ENCODE measurements at places on chromosomes 12 and 14.
A peak's percentile ranks its signal among the peaks of the same experiment; 100 is the strongest.

DNA sequence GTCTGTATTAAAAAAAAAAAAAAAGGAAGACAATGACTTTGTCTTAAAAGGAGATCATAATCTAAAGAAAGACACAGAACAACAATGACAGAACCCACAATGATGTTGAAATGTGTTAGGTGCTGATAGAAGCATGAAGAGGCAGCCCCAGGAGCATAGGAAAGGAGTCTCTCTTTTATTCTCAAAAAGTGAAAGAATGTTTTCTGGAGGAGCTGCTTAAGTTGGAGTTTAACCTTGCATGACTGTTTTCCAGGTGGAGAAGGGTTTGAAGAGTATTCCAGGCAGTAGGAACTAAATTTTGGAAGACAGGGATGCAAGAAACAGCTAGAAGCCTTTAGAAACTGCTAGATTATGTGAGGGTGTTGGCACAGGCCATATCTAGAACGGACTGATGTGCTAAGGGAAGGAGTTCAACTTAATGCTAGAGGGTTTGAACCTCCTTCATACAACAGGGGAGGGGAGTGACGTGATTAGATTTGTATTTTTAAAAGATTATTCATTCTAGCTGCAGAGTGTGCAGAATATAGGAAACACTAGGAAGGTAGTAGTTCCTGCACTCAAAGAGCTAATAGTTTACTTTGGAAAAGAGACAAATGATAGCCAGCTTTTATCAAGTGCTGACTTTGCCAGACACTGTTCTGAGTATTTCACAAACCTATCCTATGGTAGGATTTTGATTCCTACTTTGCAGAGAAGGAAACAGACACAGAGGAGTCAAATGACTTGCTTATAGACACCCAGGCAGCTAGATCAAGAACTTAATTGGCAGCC, 4.6 kb upstream of the RPL6 start:
- DNase-seq: no peak

DNA sequence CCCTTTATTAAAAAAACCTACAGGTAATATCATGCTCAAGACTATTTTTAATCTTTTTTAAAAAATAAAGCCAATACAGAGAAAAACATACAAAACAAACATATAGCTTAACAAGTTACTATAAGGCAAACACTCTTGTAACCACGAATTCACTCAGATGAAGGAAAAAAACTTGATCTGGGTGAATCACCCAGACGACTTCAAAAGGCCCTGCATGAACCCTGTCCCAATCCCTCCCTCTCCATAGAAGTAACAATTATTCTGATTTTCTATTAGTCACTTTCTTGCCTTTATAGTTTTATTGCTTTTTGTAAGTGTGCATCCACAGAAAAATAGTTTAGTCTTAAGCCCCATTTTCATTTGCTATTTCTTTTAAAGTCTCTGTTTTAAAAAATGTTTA, 72.6 kb downstream of the LRP6 start:
- no peak for DNase-seq

- DNase-seq: no peak
Measured at GRCh38 chr12:26295001-26295400, 99.6 kb downstream of the SSPN start.

DNA sequence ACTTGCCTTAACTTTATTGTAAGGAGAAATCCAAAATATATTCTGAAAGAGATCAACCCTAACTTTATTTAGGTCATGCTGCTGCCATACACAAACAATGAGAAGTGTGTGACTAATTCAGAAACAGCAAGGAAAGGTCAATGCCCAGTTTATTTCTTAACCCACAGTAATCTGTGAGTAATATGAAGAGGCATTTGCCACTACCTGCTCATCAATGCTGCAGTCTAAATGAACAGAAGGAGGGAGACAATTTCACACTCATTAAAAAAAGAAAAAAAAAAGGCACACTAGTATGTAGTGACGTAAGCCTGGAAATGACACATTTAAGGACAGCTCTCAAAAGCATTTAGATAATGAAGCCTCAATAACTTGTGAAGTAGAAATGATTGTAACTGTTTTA, 90.5 kb upstream of the FOXN3 start:
- no peak for DNase-seq

DNA sequence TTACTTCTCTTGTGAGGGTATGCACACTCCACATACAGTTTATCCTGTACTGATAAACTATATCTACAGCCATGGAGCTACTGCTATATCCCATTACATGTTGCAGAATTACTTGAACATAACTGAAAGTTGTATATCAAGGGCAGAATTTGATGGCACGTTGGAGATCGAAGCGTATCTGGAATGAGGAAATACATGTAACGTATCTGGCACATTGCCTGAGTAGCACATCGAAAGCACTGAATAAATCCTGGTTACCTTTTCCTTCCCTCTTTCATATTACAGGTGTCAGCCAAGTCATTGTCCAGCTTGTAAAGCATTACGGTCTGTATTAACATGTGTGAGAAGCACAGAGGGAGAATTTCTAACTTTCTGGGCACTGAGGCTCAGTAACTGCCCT, 42.1 kb upstream of the LIN7A start:
- DNase-seq: no peak

DNA sequence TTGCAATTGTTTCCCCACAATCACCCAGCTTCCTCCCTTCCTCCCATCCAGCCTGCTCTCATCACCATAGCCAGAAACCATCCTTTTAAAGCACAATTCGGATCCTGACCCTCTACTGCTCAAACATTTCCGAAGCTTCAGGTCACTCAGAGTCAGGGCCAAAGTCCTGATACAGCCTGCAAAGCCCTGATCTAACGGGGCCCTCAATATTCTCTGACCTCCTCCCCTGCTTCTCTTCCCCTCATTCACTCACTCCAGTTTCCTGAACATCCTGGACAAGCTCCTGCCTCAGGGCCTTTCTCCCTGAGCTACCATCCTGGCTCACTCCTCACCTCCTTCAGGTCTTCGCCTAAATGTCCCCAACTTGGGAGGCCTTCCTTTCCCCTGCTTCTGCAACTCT, 46.1 kb downstream of the PITPNM2 start:
- DNase-seq: no peak

GRCh38 chr14:70170976-70171375, 17.8 kb downstream of the SLC8A3 start:
- no peak for DNase-seq

DNA sequence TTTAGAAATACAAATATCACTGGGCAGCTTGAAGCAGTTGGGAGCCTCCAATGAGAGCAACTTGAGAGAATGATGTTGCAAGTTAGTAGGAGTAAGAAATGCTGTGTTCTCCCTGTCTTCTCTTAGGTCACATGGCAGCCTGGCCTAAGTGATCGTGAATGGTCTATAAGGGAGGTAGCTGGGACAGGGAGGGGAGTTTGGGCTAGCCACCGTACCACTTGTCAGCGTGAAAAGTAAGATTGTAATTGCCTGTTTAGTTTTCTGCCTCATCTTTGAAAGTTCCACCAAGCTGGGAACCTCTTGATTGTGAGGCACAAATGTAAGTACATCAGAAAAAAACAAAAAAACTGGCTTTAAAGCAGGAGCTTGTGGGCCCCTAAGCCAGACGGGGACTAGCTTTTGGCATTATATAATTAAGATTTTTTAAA, 36.4 kb downstream of the MDM2 start:
- DNase-seq: no peak

DNA sequence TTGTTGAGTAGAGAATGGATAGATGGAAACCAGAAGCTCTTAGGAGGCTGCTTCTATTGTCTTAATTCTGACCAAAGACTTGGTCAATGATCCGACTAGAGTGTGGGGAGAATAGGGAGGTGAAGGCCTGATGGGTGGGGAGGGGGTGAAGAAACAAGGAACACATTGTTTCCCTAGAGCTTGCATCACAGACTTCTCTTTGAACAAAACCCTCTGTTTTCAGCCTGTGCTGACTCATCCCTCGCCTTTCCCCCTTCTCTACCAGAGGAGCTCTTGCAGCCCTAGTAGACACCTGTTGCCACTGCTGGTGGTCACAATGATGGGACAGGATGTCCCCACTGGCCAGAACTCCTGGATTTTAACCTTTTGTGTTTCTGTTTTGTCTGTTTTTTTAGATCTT, 46.8 kb upstream of the CISTR start:
- no peak for DNase-seq

GRCh38 chr12:3698218-3698974, 54.5 kb downstream of the CRACR2A start:
- DNase-seq: peak; percentile 92

GRCh38 chr12:48110691-48111311, 4.9 kb upstream of the SENP1 start:
- no peak for DNase-seq

GRCh38 chr14:50095895-50096294, 20.5 kb downstream of the VCPKMT start:
- DNase-seq: no peak

DNA sequence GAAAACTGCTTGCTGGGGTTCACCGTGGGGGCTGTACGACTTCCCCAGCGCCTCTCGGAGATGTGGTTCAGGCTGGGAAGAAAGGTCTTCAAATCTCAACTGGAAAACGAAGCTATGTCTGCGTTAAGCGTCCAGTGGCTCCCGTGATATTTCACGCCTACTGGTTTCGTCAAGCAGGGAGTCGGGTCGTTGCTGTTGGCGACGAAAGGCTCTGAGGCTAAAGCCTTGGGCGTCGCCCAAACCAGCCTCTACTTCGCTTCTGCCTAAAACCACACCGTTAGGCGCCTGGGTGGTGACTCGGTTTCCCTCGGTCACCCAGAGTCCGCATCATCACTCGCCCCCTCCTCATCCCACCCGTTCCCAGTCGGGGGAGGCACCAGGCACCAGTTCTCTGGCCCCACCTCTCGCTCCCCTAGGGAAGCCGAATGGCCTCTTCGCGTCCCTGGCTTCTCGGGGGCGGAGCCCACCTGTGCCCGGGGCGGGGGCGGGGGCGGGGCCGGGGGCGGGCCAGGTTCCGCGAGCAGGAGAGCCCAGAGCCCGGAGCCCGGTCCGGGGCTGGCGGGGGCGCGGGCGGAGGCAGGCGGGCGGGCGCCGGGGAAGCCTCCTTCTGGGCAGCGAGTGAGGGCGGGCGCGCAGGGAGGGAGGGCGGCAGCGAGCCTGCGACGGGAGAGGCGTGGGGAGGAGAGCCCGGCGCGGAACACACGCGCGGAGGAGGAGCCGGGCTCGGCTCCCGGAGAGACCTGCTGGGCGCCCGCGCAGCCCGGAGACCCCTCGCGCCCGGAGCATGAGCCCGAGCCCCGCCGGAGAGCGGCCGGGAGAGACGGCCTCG, at the start of gene B4GALNT3:
B4GALNT3 (plus strand) TSS at position 510 of the 829 bp plus-strand sequence. CDS start 438 bp downstream, outside the sequence.
- peak; percentile 65 for DNase-seq

DNA sequence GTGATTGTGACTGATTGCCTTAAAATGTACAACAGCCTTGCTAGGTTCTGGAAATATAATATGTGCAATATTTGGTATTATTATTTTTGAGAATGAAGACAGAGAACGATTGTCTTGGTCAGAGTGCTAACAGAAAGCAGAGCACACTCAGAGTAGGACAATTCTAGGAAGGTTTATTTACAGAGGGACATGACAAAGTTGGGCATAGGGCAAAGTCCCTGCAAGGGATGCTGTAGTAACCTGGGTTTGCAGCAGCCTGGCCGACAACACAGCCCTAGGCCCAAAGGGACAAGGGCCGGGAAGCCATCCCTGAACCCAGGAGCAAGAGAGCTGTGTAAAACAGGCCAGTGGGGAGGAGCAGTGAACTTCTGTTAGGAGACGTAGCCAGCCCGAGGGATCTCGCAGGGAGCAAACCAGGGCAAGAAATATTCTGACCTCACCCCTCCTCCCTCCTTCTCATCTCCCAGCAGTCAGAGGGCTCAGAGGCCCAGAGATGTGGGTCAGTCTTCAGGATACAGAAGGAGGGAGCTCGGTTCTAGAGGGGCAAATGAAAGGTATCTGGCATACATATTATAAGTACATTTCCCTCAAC, 51.0 kb upstream of the FERMT2 start:
- no peak for DNase-seq

GRCh38 chr12:68559246-68559645, 51.5 kb upstream of the RAP1B start:
- no peak for DNase-seq

GRCh38 chr14:79534703-79535353, 676.5 kb downstream of the DIO2 start:
- no peak for DNase-seq

DNA sequence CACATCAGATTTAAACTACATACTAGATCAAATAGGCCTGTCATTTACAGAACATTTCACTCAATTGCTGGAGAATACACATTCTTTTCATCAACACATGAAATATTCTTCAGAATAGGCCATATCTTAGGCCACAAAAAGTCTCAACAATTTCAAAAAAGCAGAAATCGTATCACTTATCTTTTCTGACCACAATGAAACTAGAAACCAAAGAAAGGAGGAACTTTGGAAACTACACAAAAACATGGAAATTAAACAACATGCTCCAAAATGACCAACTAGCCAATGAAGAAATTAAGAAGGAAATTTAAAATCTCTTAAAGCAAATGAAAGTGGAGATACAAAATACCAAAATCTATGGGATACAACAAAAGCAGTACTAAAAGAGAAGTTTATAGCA, 35.1 kb downstream of the PARP11 start:
- DNase-seq: no peak

DNA sequence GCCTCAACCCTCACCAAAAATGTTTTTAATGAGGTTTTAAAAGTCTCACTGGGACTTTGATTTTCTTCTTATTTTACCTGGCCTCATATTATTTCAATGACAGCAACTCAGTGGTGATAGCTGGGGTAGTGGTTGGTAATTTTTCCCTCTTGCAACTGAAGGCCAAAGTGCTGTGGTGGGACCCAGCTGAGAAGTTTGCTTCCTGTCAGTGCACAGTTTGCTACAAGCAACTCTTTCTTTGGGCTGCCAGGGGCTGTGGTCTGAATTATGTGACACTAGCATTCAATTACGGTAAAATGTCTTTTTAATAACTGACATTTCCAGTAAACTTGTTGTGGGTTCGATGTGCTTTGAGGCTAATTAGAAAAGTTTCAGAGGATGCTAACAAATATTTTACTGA, 65.3 kb downstream of the IFNG start:
- no peak for DNase-seq

DNA sequence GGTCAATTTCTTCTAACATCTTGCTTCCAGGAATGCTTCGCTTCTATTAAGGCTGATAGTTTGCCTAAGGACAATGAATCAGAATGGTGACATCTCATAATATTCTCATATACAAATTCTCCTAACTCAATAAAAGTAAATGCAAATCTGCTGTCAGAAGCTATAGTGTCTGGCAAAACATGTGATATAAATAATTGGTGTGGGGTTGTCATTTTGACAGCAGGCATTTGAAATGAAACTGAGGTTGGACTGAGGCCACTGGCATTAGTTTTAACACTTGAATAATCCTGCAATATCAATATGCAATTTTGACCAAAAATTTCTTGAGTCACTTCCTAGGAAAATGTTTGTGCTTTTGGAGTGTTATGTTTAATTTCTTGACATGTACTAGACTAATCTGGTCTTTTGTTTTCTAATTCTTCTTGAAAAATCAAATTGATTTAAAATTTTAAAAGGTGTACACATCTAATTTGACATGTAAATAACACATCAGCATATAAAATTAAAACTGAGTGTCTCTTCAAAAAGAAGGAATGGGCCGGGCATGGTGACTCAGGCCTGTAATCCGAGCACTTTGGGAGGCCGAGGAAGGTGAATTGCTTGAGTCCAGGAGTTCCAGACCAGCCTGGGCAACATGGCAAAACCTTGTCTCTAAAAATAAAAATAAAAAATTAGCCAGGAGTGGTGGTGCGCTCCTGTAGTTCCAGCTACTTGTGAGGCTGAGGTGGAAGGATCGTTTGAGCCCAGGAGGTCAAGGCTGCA, 92.3 kb upstream of the BTG1 start:
- DNase-seq: no peak

Measured in NCI-H1436 (cell line).